Peyer's patch (tissue), 4 donors: ENCODE measurements at places on chromosomes 2 and 18. TPM values are rescaled to one million over a fixed set of nuclear protein-coding genes. Genes with fewer than 3 reads are reported as not detected.

Gene IL36RN
- not detected for total RNA-seq

Gene AQP12B
- 1.9 TPM for total RNA-seq

Gene C18orf54
- 0.57 TPM for total RNA-seq

DNA sequence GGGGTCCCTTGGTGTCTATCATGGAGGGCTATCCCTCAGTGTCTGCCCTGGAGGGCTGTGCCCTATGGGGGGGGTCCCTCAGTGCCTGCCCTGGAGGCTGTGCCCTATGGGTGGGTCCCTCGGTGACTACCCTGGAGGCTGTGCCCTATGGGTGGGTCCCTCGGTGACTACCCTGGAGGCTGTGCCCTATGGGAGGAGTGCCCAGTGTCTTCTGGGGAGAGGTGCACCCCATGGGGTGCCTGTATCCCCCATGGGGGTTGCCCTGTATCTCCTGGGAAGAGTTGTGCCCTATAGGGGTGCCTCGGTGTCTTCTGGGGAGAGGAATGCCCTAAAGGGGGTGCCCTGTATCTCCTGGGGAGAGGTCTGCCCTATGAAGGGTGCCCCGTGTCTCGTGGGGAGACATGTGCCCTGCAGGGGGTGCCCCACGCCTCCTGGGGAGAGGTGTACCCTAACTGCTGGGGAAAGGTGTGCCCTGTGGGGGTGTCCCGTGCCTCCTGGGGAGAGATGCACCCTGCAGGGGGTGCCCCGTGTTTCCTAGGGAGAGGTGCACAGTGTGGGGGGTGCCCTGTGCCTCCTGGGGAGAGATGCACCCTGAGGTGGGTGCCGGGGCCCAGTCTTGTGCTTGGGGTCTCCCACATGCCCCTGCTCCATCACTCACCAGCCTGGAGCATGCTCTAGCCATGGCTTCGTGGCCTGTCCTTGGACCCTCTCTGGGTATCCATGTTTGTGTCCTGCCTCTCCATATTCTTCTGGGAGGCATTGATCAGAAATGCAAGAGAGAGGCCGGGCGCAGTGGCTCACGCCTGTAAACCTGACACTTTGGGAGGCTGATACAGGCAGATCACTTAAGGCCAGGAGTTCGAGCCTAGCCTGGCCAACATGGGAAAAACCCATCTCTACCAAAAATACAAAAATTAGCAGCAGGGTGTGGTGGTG lies 215.6 kb downstream of the HDAC4 start:
- DNase-seq = no peak
- H3K27me3 ChIP-seq = no peaks in the 10 kb centered on the region
- no peak overlapping the region for H3K4me3 ChIP-seq
- H3K27ac ChIP-seq = no peak overlapping the region
- peaks cover 3% of the 10 kb centered on the region for H3K36me3 ChIP-seq

GRCh38 chr2:226325526-226325925 lies 474.1 kb downstream of the IRS1 start:
- H3K4me1 ChIP-seq = no peaks in the 10 kb centered on the region
- no peak overlapping the region for H3K4me3 ChIP-seq
- H3K27ac ChIP-seq = no peak overlapping the region
- no peaks in the 10 kb centered on the region for H3K36me3 ChIP-seq
- no peak for DNase-seq

GRCh38 chr2:121429927-121430520 lies 100.7 kb upstream of the RNU4ATAC start:
- H3K27me3 ChIP-seq = no peaks in the 10 kb centered on the region
- no peak overlapping the region for H3K27ac ChIP-seq
- no peak for DNase-seq
- H3K36me3 ChIP-seq = no peaks in the 10 kb centered on the region
- H3K4me3 ChIP-seq = no peak overlapping the region
- no peaks in the 10 kb centered on the region for H3K4me1 ChIP-seq

GRCh38 chr2:149451417-149452165 lies 121.2 kb downstream of the LYPD6 start:
- no peaks in the 10 kb centered on the region for H3K27me3 ChIP-seq
- no peak overlapping the region for H3K27ac ChIP-seq
- no peak for DNase-seq

GRCh38 chr2:215601990-215602721 lies 166.3 kb upstream of the FN1 start:
- no peaks in the 10 kb centered on the region for H3K4me1 ChIP-seq
- H3K4me3 ChIP-seq = no peak overlapping the region
- H3K27ac ChIP-seq = no peak overlapping the region
- H3K27me3 ChIP-seq = no peaks in the 10 kb centered on the region
- no peaks in the 10 kb centered on the region for H3K36me3 ChIP-seq

DNA sequence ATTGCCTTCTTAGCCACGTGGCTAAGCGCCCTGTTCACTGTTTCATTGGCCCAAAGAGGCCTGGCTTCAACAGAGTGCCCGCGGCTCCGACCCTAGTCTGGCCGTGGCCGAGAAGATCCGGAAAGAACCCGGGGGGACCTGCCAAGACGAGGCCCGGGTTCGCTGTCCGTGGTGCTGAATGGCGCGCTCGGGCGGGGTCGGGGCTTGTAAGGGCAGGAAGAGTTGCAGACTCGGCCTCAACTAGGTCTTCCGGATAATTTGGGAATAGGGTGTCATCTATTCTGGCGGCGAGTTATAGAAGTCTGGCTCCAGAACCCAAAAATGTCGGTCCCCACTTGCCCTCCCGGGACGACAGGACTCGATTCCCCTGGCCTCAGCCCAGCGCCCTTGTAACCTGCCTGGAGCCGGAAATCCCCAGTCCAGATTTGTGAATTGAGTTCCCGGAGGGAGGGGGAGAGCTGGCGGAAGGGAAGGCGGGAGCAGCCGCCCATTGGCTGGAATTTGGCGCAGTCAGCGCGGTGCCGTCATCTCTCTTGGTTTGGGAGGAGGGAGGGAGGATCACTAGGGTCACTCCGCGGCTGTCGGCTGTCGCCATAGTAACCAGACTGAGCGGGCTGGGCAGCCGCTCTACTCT lies 3.5 kb downstream of the CDK5R2 start:
- H3K27me3 ChIP-seq = no peaks in the 10 kb centered on the region
- no peaks in the 10 kb centered on the region for H3K4me1 ChIP-seq
- H3K27ac ChIP-seq = no peak overlapping the region
- H3K36me3 ChIP-seq = no peaks in the 10 kb centered on the region
- H3K4me3 ChIP-seq = no peak overlapping the region
- DNase-seq = peak; percentile 67

GRCh38 chr2:147550995-147551731 lies 293.7 kb upstream of the ACVR2A start:
- no peak overlapping the region for H3K27ac ChIP-seq
- no peaks in the 10 kb centered on the region for H3K27me3 ChIP-seq
- H3K36me3 ChIP-seq = no peaks in the 10 kb centered on the region

DNA sequence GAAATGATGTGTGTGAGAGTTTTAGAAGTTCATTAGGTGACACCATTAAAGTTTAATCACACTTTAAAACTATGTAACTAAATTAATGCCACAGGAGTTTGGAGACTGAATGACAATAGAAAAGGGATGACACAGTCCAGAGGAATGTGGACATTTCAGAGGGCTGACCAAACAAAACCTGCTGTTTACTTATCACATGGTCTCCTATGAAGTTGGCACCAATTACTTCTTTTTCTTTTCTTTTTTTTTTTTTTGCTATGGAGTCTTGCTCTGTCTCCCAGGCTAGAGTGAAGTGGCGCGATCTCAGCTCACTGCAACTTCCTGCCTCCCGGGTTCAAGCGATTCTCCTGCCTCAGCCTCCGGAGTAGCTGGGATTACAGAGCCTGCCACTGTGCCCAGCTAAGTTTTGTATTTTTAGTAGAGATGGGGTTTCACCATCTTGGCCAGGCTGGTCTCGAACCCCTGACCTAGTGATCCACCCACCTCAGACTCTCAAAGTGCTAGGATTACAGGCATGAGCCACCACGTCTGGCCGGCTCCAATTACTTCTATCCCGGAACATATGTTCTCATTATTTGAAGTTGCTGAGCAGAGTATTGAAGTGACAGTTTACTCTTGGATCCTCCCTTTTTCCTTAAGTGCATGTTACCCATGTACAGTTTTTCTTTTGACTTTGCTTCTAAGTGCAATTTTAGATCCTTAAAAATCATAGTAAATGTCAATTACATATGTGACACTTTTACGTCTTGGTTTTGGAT lies 4.3 kb downstream of the AGPS start:
- no peak overlapping the region for H3K27ac ChIP-seq
- no peaks in the 10 kb centered on the region for H3K4me1 ChIP-seq
- no peaks in the 10 kb centered on the region for H3K36me3 ChIP-seq
- no peak overlapping the region for H3K4me3 ChIP-seq
- DNase-seq = no peak

DNA sequence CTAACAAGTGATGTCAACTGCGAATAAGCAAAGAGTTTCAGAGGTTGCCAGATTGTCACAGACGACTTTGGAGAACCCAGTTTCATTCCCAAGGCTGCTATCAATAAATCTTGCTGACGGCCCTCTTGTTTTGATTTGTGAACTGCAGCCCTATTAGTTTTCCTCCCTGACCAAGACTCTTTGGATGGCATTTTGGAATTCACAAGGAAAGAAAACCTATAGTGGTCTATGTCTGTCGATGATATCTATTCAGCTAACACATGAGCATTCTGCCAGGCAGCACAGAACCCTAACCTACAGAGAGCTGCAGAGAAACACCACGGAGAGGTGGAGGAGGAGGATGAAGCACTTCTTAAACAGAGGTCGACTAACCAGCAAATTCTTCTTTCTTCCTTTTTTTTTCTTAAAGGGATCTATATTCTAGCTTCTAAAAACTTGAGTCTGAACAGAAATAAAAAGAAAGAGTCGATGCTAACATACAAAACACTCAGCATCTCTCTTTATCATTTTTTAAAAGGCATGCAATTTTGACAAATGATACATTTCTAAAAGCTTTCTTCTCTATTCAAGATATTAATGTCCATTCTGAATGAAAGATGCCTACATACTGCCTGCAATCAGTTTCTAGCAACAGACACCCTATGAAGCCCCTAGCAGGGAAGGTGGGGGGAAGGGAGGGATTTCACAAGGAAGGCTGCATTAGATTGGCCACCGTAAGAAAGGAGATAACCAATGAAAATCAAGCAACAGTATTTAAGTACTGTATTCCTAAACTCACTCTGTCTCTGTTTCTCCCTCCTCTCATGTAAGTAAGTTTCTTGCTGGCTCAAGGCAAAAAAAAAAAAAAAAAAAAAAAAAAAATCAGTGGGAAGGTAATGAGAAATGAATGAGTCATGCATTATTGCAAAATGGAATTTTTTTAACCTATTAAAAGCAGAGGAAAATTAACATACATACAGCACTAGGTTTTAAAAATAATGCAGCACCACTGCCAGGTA lies 83.0 kb upstream of the CHRNA1 start:
- H3K4me3 ChIP-seq = peak overlapping the region; percentile 13
- DNase-seq = no peak
- no peaks in the 10 kb centered on the region for H3K36me3 ChIP-seq
- no peaks in the 10 kb centered on the region for H3K27me3 ChIP-seq
- no peaks in the 10 kb centered on the region for H3K4me1 ChIP-seq

GRCh38 chr2:111019381-111019780 lies 101.3 kb upstream of the BCL2L11 start:
- no peaks in the 10 kb centered on the region for H3K27me3 ChIP-seq
- H3K4me1 ChIP-seq = no peaks in the 10 kb centered on the region
- DNase-seq = no peak

DNA sequence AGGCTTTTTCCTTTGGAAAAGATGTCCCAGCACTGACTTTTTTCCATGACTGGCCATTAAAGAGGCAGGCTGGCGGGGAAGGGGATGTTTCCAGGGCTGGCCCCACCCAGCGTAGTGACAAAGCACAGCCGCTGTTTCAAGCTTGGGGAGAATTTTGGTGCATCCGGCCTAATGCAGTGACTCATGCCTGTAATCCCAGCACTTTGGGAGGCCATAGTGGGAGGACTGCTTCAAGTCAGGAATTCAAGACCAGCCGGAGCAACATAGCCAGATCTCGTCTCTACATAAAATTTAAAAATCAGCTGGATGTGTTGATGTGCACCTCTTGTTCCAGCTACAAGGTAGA lies 78.0 kb upstream of the SH3BP4 start:
- peak; percentile 49 for DNase-seq
- H3K27me3 ChIP-seq = no peaks in the 10 kb centered on the region
- no peak overlapping the region for H3K4me3 ChIP-seq
- H3K27ac ChIP-seq = peak overlapping the region; percentile 56

DNA sequence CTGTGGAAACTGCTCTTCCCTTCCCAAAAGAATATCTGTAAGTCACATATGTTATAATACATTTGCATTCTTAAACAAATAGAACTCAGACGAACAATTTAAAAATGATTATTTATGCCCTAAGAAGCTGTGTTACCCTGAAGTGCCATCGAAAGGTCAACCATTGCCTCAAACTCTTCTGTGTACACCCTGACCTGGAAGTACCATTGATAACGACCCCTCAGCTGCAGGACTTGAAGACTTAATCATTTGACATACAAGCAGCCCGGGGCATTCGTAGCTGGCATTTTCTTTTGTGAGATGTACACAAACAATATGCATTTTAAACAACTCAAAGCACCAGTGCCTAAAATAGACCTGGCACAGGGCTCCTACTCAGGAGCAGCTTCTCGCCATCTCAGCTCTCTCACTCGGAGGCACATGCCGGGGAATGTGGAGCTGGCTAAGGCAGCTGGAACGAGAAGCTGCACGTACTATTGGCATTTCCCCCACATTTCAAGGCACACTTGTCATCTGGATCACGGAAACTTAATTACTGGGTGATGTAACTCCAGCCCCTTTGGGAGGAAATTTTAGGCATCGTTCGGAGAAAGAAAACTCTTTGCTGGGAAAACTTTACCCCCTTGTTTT lies 170.0 kb upstream of the GALNT5 start:
- no peak for DNase-seq
- H3K4me3 ChIP-seq = no peak overlapping the region
- H3K27me3 ChIP-seq = no peaks in the 10 kb centered on the region
- H3K4me1 ChIP-seq = no peaks in the 10 kb centered on the region
- no peaks in the 10 kb centered on the region for H3K36me3 ChIP-seq

DNA sequence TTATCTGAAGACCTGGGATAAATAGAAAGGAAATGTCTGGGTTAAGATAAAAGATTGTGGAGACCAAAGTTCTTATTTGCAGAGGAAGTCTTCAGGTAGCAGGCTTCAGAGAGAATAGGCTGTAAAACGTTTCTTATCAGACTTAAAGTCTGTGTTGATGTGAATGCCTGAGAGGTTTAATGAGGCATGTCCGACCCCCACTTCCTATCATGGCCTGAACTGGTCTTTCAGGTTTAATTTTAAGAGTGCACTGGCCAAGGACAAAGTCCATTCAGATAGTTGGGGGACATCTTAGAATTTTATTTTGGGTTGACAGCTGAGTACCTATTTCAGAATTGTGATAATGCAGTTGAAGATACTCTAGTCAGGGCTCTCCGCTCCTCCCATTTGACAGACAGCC lies 92.1 kb downstream of the ATL2 start:
- no peaks in the 10 kb centered on the region for H3K27me3 ChIP-seq
- H3K27ac ChIP-seq = no peak overlapping the region
- H3K4me1 ChIP-seq = no peaks in the 10 kb centered on the region
- DNase-seq = no peak
- H3K36me3 ChIP-seq = no peaks in the 10 kb centered on the region
- no peak overlapping the region for H3K4me3 ChIP-seq

DNA sequence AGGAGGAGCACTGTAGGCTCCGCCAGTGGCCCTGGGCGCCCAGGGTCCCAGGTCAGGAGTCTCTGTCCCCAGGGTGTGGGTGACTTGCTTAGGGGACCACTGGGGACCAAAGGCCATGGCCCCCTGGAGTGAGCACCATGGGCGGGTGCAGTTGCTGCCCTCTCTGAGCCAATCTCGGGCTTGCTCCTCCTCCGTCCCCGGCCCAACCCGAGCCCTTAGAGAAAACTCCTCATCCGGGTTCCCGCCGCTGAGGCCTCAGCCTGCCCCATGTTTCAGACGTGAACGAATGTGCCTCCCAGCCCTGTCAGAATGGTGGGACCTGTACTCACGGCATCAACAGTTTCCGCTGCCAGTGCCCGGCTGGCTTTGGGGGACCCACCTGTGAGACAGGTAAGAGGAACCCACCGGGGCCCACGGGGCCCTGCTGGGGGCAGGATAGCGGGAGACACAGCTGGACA lies 38.6 kb downstream of the SNED1 start:
- no peaks in the 10 kb centered on the region for H3K27me3 ChIP-seq
- DNase-seq = peak; percentile 67
- H3K27ac ChIP-seq = peak overlapping the region; percentile 77
